ENCODE measurements at places on chromosomes 2 and 18. TPM values are rescaled to one million over a fixed set of nuclear protein-coding genes. Genes with fewer than 3 reads are reported as not detected.

DNA sequence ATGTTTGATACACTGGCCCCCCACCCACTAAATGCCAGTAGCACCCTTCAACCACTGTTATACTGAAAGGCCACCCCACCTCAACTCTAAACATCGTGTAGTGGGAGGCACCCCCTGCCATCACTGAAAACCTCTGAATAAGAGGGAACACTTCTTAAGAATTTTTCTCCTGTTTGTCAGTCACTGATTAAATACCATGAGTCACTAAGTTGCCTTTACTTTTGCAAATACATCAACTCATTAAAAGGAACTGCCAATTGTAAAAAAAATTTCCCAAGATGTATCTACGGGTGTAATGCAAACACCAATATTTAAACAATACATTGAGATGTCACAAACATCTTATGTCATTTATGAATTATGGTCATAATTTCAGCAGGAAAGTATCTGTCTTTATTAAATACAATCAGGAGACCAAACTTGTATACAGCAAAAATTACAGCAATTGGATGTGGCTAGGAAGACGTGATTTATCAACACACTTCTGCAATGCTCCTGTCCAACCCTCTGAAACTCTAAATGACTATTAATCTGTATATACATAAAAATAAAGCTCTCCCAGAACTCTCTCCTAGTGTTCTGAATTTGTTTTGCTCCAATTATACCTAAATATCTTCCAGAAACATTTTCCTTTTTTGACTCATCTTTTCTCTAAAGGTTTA, 144.1 kb upstream of the STK17B start:
- no peak for DNase-seq

DNA sequence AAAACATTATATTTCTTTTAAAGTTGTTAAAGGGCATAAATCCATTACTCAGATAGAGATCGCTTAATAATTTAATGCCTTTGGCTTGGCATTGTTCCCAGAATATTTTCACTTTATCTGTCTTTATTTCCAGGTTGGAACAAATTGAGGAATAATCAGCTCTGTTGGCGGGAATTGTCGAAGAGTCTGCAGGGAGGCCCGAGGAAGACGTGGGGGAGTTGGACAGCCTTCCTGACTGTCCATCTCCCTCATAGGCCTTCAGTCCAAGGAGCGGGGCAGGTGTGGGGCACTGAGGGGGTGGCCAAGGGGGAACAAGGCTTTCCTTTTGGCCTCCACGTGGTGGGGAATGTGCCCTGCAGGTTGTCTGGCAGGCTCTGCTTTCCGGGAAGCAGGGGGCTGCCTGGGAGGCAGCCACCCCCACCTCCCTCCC, 179.6 kb downstream of the ZBTB7C start:
- DNase-seq, result no peak

- no peak for DNase-seq
Observed at GRCh38 chr2:8977758-8978157, 25.7 kb downstream of the MBOAT2 start.

DNA sequence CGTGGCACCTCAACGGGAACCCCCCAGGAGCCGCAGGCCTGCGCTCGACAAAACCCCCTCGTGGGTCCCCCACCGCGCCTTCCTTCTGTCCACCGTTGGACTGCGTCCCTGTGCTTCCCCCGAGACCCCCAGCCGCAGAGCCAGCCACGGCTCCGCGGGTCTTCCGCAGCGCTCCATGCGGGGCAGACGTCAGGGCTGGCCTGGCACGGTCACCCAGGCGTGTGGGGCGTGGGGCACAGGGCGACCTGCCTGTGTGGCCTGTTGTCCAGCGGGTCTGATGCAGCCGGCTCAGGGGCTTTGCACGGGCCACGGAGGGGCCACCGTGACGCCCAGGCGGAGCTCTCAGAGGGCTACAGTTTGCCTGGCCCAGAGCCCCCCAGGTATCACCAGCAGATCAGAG, 11.0 kb downstream of the NFATC1 start:
- no peak for DNase-seq

MOGAT1 gene
- not detected for polyA plus RNA-seq

POLE4 gene
- 22.3 TPM for polyA plus RNA-seq
